PC-9 (cell line): ENCODE measurements at places on chromosomes 6 and 20. TPM values are rescaled to one million over a fixed set of nuclear protein-coding genes. Genes with fewer than 3 reads are reported as not detected.
A peak's percentile ranks its signal among the peaks of the same experiment; 100 is the strongest.

SHLD1 gene
- 4.8 and 5.9 TPM in 2 replicates for total RNA-seq

SLC17A2 gene
- not detected in 2 replicates for total RNA-seq

SIRPB2 gene
- 4.5 and 7.1 TPM in 2 replicates for total RNA-seq

TUBB1 gene
- 0.18 and 0.35 TPM in 2 replicates for total RNA-seq

SGK2 gene
- total RNA-seq, result 3.1 and 3.7 TPM in 2 replicates

PKIB gene
- total RNA-seq, result 4.8 and 7.0 TPM in 2 replicates

NRSN2 gene
- total RNA-seq, result 15.0 and 16.5 TPM in 2 replicates

SLC4A11 gene
- 46.1 and 57.8 TPM in 2 replicates for total RNA-seq

SLC26A8 gene
- total RNA-seq, result not detected in 2 replicates

- DNase-seq, result no peak
Measured at GRCh38 chr6:138736640-138737039, 36.9 kb upstream of the CCDC28A start.

DNA sequence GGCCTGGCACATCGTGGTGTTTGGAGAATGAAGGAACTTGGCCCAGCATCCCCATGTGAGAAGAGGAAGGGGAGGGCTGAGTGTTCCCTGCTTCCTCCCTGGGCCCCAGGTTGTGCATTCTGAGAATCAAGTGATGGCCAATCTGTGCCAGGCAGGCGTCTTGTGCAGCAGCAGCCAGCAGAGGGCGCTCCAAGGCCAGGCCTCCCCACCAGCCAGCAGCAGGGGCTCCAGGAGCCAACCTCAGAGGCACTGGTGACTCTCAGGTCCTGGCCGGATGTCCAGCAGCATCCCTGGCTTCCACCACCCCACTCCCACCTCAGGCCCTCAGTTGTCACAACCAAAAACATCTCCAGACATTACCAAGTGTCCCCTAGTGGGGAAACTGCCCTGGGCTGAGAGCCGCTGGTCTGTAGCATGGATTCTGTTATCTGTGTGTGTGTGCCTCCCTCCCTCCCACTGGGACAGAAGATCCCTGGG, 192.0 kb downstream of the PREX1 start:
- DNase-seq, result peak; percentile 77

- no peak for DNase-seq
Measured at GRCh38 chr6:20723236-20723635, 189.0 kb downstream of the CDKAL1 start.

DNA sequence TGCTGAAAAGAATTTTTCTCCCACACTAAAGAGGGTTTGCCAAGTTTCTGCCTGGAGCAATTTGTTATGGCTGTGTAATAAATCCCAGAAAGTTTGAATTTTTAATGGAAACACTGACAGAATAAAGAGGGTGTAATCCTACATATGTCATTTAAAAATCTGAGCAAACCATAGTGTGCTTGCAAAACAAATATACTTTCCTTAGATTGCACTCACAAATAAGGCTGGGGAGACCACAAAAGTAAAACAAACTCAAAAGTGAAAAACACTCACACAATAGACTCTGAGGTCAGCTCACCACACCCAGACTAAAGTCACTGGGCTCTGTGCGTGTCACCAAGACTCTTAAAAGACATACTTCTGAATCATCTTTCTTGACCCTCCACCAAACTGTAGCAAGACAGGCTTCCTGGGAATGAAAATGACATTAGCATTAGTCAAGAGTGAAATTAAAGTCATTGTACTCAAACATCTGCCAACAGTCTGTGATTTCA, 4.8 kb upstream of the ATXN1 start:
- DNase-seq, result peak; percentile 65

- no peak for DNase-seq
Measured at GRCh38 chr6:33126101-33126714, 50.4 kb downstream of the HLA-DPB1 start.

- no peak for DNase-seq
Measured at GRCh38 chr20:60063048-60063451, 104.8 kb downstream of the CDH26 start.

GRCh38 chr6:90229331-90230010, 67.2 kb downstream of the BACH2 start:
- DNase-seq, result no peak

DNA sequence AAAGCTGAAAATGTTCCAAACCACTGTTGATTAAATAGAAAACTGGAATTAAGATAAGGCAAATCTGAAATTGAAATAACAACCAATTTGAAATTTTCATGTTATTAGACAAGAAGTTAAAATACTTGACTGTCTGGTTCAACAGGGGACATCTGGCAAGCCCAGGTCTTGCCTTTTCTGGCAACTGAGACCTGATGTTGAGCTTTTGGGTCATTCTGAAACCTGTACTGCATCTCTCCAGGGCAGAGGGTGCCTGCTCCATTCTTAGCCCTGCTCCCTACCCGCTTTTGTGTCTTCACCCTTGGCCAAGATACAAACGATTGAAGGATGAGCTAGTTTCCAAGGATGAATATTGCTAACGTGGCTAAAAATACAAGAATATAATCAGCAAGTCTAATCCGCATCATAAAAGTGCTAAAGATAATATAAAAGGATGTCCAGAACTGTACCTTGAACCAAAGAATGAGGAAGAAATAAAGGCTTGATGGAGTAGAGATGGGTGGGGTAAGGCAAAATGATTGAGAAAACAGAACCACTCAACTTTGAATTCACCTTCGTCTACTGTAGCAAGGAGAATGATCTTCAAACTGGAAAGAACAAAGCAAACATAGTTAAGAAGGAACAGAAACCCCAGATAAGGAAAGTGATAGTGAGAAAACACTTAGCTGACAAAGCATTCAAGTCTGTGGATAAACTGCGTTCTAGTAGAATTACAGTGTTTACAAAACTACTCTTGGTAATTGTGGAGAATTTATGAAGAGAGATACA, 109.8 kb upstream of the MAN1A1 start:
- DNase-seq, result no peak

DNA sequence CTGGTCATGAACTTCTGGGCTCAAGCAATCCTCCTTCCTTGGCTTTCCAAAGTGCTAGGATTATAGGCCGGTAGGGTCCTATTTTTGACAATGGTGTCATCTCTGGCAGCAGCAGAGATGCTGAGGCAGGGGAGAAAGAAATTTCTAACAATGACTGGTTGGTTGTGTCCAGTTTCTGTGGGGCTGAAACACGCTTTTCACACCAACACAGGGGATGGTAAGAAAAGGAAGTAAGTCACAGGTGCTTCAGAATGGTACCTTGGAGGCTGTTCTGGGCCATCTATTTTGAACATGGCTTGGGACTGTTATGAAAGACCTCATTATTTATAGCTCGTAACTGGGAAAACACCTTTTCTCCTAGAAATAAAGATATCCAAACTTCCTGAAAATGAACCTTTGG, 72.6 kb downstream of the GJA10 start:
- DNase-seq, result no peak

DNA sequence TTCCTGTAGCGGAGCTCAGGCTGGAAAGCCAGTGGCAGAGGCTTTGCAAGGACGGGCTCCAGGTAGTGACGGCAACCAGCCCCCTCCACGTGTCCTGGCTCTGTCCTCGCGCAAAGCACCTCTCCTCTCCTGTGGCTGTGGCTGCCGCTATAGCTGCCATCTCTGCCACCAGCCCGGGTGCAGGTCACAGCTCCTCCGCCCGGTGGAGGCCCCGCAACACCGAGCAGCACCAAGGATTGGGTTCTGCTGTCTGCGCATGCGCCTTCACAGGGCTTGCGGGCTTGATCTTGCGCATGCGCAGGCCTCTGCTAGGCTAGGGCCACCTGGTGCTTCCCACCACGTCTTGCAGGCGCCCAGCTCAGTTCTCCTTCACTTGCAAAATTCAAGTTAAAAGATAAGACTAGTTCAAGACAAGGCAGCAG, 625.4 kb downstream of the QKI start:
- no peak for DNase-seq

DNA sequence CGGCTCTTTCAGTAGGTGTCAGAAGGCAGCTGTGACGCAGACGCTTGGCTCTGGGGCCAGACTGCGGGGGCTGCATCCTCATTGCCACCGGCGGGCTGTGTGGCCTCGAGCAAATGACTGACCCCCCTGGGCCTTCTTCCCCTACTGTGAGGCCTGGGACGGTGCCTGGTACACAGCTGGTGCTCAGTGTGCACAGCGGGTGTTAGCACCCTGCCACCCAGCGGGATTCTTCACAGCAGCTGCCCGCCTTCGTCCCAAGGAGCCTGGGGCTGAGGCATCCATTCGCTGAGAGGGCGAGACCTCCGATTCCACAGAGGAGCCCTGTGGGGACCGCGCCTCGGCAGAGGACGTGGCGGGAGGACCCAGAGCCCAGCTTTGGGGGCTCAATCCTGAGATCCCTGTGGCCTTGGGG, 10.6 kb downstream of the SLCO4A1 start:
- no peak for DNase-seq

GRCh38 chr6:139565591-139565990, 191.1 kb upstream of the CITED2 start:
- no peak for DNase-seq

- DNase-seq, result no peak
Measured at GRCh38 chr6:80376411-80376810, 269.9 kb downstream of the BCKDHB start.
